ENCODE measurements at places on chromosomes 3 and 15.

GRCh38 chr15:52139599-52140462 is 27.3 kb upstream of the BCL2L10 start:
- DNase-seq = peak; percentile 84

DNA sequence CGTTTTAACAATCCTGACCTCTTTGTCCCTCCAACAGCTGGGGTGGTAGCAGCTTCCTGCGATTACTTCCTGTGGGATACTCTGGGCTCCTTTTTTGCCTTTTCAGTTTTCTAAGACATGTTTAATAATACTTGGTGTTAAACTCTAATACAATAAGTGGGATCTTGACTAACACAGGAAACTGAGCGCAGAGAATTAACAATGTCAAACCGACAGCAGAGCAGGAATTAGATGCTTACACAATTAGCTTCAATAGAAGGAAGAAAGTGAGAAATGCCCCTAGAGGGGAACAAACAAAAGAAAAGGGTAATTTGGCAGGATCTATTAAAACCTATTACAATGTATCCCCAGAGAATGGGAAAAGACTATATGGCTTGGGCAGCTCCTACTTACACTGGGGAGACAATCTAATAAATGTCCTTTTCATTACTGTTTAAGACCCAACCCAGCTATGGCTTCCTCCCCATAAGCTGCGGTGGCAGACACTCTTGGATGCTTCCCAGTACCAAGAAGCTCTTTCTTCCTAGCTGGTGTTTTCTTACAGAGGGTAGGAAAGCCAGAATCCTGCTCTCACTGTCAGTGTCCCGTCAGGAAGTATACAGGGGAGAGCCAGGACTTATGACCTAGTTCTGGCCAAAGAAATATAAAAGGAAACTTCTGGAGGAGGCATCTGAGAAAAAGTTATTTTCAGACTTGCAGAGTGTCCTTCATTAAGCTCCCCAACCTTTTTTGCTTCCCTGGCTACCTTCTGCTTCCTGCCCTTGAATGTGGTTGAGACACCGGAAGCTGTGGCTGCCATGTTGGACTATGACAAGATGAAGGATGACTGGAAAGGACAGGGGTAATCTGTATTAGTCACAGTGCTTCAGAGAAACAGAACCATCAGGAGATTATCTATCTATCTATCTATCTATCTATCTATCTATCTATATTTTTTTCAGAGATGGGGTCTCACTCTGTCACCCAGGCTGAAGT is 194.1 kb upstream of the KBTBD8 start:
- DNase-seq = no peak

- no peak for DNase-seq
These were observed 5.7 kb downstream of the EXOSC7 start for GRCh38 chr3:44981751-44982150.

GRCh38 chr15:63283126-63283525 is 5.7 kb downstream of the APH1B start:
- no peak for DNase-seq

- peak; percentile 49 for DNase-seq
These were observed 51.1 kb upstream of the ARRDC4 start for GRCh38 chr15:97909291-97909891.

- no peak for DNase-seq
These were observed 214.4 kb downstream of the OCA2 start for GRCh38 chr15:27884726-27885125.

- DNase-seq = no peak
These were observed 32.7 kb upstream of the TPRG1 start for GRCh38 chr3:189138901-189139610.

GRCh38 chr15:65981837-65982626 is 112.7 kb downstream of the RAB11A start:
- peak; percentile 50 for DNase-seq

DNA sequence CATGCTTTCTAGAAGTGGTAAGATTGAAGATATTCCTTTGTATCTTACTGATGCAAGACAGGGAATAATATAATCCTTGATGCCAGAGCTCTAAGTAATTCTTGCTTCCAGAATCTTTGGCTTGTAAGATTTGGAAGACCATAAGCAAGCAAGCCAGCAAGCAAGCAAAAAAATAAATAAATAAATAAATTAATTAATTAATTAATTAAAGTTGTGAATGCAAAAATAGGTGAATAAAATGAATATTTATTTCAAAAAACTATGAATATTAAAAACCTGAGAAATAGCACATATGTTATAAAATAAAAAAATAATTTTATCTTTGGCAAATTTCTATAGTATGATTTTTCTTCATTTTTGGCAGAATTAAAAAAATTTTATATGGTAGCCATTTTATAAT is 750.2 kb upstream of the ARRDC4 start:
- DNase-seq = no peak

DNA sequence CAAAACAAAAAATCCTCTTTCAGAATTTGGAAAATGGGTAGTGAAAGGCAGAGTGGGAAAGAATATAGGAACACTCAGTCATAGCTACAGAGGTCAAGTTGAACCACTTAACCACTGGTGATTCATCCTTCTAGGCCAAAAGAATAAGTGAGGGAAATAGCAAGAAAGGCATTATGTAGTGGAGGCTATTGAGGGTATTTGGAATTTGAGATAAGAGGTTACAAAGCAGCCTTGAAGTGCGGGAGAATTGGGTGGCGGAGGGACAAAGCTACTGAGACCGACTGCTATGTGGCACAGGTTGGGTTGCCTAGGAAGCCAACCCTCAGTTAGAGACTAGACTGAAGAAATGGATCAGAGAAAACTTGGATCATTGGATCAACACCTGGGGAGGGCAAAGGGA is 109.5 kb downstream of the SYNPR start:
- no peak for DNase-seq

DNA sequence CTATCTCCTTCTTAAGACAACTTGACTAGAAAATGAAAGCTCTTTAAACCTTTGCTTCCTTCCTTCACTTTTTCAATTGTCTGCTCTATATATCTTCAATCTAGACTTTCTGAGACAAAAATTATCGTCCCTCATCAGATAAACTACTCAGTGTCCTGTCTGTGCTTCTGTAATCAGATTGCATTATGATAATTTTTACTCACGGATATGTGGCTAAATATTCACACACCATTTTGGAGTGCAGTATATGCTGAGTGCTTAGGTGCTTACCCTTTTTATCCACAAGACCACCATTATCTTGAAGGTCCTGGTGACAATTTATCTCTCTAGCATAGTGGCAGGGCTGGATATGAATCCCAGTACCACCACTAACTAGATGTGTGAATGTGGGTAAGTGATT is 1012.3 kb downstream of the TUSC7 start:
- no peak for DNase-seq

- no peak for DNase-seq
These were observed 24.3 kb downstream of the ATP10A start for GRCh38 chr15:25838871-25839195.

DNA sequence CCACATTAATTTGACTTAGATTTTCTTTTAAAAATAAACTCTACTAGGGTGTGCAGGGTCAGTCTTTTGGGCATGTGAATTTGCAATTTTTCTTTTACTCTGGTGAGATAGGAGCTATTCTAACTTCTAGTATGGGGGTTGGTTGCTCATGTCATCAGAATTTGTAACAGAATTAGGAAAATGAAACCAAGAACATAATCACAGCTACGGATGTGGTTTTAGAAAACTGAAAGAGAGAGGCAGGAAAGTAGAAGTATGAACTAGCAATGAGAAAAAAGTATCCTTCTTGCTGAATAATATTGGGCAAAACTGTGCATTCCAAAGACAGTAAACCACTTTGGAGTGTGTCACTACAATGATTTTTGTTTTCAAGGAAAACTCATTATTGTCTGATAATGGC is 43.3 kb downstream of the ADPGK start:
- DNase-seq = no peak

GRCh38 chr3:7144697-7145308 is 283.9 kb downstream of the GRM7 start:
- no peak for DNase-seq

GRCh38 chr15:85702321-85703101 is 92.2 kb downstream of the KLHL25 start:
- no peak for DNase-seq

DNA sequence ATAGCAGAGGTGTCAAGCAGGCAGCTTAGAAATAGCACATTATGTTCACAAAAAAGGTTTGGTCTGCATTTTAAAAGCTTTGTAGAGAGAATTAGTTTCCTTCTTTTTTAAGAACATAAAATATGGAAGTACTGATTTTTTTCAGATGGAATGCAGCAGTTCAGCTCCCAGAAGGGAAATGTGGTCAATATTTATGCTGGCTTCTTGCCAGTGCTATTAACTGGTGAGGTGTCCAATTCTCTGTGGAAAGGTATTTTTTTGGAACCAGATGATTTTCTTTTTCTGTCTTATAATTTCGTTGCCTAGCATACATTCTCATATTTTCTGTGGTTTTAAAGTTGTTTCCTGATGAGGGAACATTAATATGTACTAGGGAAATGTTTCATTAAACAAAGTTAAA is 211.4 kb upstream of the ZNF385D start:
- no peak for DNase-seq

- DNase-seq = no peak
These were observed 53.3 kb downstream of the EXOG start for GRCh38 chr3:38549486-38549885.

GRCh38 chr3:157094751-157095480 is 65.0 kb downstream of the CCNL1 start:
- no peak for DNase-seq

DNA sequence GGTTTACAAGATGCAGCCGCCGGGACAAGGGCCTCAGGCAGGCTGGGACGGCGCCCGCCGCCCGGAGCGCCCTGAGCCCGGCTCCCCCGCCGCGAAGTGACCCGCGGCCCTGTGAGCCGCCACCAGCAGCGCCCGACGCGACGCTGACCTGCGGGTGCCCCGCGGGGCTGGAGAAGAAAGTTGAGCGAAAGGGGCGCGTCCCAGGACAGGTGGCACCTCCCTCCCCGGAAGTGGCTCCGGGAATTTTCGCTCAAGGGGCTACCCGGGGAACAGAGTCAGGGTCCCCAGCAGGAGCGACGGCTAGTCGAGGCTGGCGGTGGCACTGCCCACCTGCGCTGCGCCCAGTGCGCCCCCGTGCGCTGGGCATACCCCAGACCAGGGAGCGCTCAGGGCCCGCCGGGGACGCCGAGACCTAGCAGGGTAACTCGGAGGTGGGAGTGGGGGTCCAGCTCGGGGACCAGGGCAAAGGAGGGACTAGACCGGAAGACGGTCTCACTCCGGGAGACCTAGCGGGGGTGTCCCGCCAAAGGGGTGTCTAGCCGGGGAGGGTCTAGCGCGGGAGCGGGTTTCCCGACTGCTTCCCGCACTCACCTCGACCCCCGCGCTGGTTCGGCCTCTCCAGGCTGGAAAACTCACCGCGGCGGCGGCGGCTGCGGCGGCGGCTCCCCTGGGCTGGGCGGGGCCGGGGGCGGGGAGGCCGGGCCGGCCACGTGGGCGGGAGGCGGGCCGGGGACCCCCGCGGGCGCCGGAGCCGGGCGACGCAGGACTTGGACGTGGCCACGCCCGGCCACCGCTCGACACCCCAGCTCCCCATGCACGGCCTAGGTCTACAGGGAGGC is 18.4 kb downstream of the SPATA12 start:
- peak; percentile 26 for DNase-seq

DNA sequence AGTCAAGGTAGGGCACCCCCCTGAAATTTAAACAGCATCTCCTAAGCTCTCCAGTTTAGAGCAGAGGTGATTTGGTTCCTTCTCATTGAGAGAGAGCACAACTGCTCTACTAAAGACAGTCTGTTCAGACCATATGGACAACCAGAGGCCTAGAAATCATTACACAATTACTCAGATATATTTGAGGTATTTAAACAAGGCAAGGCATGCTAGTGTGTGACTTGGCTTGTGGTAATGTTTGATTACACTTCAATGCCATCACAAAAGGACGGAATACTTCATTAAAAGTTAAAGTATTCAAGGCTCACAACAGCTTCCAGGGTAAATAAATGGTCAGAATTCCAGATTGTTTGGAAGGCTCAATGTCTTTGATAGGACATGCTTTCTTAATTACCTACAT is 110.2 kb downstream of the LRTM1 start:
- DNase-seq = no peak

DNA sequence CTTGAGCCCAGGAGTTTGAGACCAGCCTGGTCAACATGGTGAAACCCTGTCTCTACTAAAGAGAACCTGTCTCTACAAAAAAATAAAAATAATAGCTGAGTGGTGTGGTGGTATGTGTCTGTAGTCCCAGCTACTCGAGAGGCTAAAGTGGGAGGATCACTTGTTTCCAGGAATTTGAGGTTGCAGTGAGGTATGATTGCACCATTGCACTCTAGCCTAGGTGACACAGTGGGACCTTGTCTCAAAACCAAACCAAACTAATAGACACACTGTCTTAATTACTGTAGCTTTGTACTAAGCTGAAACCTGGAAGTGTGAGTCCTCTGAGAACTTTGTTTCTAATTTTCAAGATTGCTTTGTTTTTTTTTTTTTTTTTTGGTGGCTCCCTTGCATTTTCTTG is 30.4 kb downstream of the MGA start:
- DNase-seq = no peak

GRCh38 chr3:12716605-12717151 is 42.4 kb downstream of the TMEM40 start:
- no peak for DNase-seq

Data from activated CD4-positive, alpha-beta T cell treated with anti-CD3 and anti-CD28 coated beads, Interleukin-2, amount 50 U/mL, for 48 hours (primary cell).